ENCODE measurements at places on chromosomes 5 and 9.

GRCh38 chr9:34049630-34050384 is 1.1 kb upstream of the UBAP2 start:
- DNase-seq, result no peak

DNA sequence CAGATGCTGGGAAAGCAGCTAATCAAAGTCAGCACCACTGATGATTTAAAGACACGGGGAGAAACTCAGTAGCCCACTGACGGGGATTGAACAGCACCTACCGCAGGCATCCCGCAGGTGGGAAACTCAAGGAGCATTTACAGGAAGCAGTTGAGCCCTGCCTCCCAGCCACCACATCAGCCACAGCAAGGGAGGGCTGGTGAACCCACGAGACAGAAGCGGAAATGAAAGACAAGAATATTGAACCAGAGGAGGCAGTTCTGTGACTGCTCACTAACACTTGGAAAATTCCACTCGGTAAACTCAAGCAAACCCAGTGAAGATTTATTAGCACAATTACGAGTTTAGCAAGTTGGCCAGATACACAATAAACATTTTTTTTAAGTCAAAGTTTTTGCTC is 10.6 kb upstream of the FAM163B start:
- DNase-seq, result no peak

- no peak for DNase-seq
These were observed 33.3 kb downstream of the PUM3 start for GRCh38 chr9:2810420-2811075.

DNA sequence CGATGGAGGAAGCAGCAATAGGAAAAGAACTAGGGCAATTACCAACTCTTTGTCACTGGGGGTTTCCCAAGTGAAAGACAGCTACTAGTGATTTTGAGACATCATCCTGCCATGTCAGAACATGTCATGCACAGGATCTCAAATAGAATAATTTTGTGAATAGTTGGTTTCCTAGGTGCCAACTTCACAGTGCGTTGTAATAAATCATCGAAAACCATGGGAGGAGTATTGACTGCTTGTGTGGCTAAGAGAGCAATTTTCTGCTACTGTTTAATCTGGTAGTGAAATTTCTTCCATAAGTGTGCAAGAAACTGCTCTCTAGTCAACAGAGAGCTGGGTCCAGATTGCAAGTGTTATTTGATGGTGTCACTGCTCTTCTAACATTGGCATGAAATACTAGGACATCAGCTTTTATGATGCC is 168.6 kb downstream of the NNT start:
- DNase-seq, result no peak

GRCh38 chr5:98095072-98095471 is 678.4 kb upstream of the RGMB start:
- no peak for DNase-seq

DNA sequence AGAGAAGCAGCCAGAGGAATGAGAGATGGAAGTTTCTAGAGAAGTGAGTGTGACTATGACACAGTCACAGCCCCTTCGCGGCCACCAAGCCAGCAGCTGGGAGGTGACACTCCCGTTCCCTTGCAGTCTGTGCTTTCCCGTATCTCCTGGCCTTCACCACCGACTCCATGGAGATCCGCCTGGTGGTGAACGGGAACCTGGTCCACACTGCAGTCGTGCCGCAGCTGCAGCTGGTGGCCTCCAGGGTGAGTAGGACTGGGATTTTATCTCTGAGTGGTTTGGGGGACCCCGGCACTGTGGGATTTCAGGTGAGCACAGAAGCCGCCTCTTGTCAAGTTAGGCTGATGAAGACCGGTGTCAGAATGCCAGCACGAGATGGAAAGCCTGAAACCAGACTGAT is 12.1 kb upstream of the SLC2A8 start:
- DNase-seq, result peak; percentile 33

DNA sequence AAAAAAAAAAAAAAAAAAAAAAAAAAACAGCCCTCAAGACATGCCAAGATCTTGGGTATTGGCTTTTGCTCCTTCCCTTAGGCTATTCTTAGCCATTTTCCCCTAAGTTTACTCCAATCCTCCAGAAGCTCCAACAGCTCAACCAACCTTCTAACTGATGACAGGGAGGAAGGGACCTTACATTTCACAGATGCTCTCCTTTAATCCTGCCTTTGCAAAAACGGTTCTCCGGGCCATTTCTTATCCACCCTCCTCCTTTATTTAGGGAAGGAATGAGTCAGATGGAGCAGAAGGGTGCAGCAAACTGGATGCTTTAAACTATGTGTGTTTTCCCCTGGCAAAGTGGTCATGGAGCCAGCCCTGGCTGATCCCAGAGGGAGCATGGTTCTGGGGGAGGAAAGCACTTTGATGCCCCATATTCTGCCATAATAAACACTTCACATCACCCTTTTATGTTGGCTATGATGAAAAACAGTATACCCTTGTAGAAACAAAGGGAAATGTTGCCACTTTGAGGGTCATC is 369.4 kb upstream of the DMAC1 start:
- DNase-seq, result no peak

- DNase-seq, result no peak
These were observed 159.2 kb downstream of the SMARCA2 start for GRCh38 chr9:2174306-2174705.

DNA sequence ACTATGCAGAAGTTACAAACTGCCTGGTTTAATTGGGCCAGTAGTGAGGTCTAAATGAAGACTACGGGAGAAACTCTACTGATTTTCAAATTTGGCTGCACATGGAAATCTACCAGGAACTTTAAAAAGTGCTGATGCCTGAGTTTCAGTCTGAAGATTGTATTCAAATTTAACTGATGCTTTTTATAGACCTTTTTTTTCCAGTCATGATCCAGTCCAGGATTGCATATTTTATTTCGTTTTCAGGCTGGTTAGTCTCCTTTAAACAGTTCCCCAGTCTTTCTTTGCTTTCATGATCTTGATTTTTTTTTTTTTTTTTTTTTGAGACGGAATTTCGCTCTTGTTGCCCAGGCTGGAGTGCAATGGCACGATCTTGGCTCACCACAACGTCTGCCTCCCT is 23.7 kb upstream of the SPZ1 start:
- DNase-seq, result no peak

Data from Caco-2 (cell line).